Stimulated activated effector memory CD8-positive, alpha-beta T cell treated with anti-CD3 and anti-CD28 coated beads, Interleukin-12 subunit alpha, Interleukin-12 subunit beta, amount 100 ng/mL, for 72 hours (primary cell): ENCODE measurements at places on chromosomes 12 and 14.

DNA sequence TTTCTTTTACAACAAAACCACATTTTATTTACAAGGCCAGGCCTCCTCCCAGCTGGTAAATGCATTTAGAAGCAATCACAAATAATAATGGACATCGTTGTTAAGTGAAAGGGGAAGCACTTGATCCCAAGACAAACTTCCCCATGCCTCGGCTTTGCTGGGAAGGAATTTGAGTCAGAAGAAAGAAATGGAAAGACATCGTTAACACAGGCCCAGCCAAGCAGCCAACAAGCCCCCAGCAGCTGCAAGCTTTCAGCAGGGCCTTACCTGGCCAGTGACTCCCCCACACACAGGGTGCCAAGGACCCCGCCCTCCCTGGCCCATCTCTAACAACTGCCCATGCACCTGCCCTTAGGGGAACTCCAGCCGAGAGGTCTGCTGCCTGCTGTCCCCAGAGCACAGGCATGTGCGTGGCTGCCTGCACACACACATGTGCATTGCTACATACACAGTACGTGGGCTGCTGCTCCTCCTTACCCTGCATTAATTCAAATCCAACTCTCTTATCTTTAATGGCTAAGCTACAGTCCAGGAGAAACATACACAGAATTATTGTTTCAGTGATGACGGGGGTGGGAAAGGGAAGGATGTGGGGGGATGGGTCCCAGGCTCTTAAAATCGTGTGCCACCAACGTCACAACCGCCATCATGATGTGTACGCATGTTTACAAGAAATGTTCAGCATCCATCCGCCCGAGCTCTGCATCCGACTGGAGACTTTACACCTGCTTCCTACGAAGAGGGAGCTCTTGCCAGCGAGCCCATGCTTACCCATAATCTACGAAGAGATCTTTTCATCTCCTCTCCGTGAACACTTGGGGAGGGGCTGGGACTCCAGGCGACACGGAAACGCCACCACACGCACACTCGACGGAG lies 9.8 kb downstream of the BCL11B start:
- peak; percentile 77 for DNase-seq

DNA sequence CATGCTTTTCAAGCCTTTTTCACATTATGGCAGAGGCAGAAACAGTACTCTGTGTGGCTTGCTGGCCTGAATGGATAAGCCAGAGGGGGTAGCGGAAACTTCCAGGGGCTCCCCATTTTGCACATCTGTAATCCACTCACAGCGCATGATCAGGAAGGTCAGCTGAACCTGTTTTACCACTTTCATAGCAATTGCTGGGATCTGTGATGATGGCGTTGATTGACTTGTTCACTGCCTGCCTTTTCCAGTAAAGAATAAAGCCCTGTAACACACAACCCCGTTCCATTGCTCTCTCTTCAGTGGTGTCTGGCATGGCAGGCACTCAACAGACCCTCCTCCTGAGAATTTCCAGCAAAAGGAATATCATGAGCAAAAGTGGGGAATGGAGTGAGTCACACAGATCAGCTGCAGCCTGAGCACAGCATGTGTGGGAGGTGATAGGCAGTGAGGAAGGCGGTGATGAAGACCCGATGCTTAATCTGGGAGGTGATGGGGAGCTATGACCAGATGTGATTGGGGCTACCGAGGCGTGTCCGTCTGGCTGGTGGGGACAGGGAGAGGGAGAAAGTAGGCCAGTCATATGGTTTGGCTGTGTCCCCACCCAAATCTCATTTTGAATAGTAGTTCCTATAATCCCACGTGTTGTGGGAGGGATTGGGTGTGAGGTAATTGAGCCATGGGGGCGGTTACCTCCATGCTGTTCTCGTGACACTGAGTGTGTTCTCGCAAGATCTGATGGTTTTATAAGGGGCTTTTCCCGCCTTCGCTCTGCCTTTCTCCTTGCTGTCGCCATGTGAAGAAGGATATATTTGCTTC lies 44.7 kb upstream of the CHST11 start:
- DNase-seq, result no peak

- no peak for DNase-seq
These were observed 45.4 kb downstream of the CLMN start for GRCh38 chr14:95274279-95274678.

GRCh38 chr12:93135286-93136239 lies 206.5 kb upstream of the EEA1 start:
- DNase-seq, result no peak

DNA sequence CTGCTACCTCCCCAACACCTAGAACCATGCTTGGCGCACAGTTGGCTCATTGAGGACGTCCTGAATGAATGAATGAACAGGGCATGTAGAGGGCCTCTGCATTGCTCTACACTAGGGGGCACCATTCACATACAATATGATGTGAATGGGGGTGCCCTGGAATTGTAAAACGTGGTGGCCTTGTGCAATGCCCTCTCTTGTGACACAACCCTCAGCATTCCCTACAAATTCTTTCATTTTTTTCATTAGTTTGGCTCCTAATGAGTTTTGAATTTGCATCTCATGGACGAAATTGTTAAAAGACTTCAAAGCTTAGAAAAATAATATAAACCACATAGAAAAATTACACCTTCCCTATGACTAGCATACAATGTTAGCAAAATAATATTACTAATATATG lies 2.3 kb upstream of the DIO2 start:
- no peak for DNase-seq

GRCh38 chr14:50109342-50109741 lies 7.0 kb downstream of the VCPKMT start:
- DNase-seq, result no peak

DNA sequence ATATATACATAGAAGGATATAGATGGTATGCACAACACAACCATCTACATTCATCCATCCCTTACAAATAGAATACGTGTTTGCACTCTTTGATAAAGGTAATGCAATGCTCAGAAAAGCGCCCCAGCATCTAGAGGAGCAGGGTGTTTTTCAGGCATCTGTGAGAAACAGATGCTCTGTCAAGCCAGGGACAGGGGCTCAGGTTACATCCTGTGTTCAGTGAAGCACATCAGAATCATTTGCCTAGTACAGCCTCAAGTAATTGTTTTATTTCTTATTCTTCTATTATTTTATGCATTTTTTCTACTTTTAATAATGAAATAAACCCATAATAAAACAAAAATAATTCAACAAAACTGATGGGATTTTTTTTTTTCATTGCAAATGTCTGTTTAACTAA lies 50.5 kb upstream of the HIF1A start:
- DNase-seq, result no peak

- DNase-seq, result no peak
These were observed 6.3 kb downstream of the GLI1 start for GRCh38 chr12:57465747-57466505.

DNA sequence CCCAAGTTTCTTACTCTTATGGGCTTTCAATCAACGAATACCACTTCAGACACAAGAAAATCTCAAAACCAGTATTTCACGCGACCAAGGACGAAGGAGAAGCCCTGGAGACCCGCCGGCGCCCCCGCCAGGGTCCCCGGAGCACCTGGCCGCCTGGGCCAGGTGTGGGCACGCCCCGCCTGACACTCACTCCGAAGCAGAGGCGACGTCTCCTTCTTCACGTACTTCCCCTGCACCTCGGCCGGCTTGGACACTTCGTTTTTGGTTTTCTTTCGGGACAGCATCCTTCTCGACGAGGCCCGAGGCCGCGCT lies 466 bp downstream of the SAV1 start:
- DNase-seq, result no peak
